ENCODE measurements at places on chromosomes 2 and 18.

- no peak for DNase-seq
- H3K27ac ChIP-seq, result no peak overlapping the region
- H3K27me3 ChIP-seq, result no peaks in the 10 kb centered on the region
- H3K36me3 ChIP-seq, result no peaks in the 10 kb centered on the region
- H3K4me1 ChIP-seq, result no peaks in the 10 kb centered on the region
Measured at GRCh38 chr18:30328839-30329238, 713.7 kb downstream of the DSC3 start.

GRCh38 chr2:108988796-108989713, at the start of gene EDAR:
Gene EDAR (minus strand): TSS chr2:108989220. CDS start chr2:108931014, 58,206 bp downstream.
- peaks cover 28% of the 10 kb centered on the region for H3K27me3 ChIP-seq
- peak; percentile 27 for DNase-seq
- peaks cover 23% of the 10 kb centered on the region for H3K4me1 ChIP-seq
- H3K36me3 ChIP-seq, result no peaks in the 10 kb centered on the region
- peak within 1 kb of the TSS; percentile 56 for H3K27ac ChIP-seq
- peak within 1 kb of the TSS; percentile 81 for H3K4me3 ChIP-seq

DNA sequence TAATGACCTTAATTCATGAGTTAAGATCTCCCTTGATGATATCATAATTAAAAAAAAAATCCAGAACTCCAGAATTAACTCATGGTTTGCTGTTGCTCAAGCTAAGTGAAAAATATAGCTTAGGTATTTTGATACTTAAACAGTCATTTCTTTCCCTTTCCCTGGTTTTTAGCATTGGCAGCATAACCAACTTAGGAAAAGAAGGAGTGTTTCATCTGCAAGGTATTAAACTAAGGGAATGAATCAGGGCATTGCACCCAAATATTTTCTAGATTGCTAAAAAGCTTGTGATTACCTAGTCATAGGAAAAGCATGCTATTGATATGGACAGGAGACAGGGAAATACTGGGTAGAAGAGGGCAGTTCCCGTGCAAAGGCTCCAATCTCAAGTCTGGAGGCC, 207.2 kb downstream of the LRP1B start:
- DNase-seq, result no peak
- no peaks in the 10 kb centered on the region for H3K4me1 ChIP-seq

- H3K4me1 ChIP-seq, result no peaks in the 10 kb centered on the region
- H3K27ac ChIP-seq, result no peak overlapping the region
- no peak overlapping the region for H3K4me3 ChIP-seq
- H3K27me3 ChIP-seq, result peaks cover 16% of the 10 kb centered on the region
- no peaks in the 10 kb centered on the region for H3K36me3 ChIP-seq
Measured at GRCh38 chr18:54743605-54743995, 84.7 kb upstream of the RAB27B start.

- peaks cover 2% of the 10 kb centered on the region for H3K36me3 ChIP-seq
- DNase-seq, result no peak
- peaks cover 3% of the 10 kb centered on the region for H3K4me1 ChIP-seq
- peaks cover 60% of the 10 kb centered on the region for H3K27me3 ChIP-seq
Measured at GRCh38 chr2:219687882-219688559, 60.6 kb downstream of the SLC4A3 start.

GRCh38 chr2:174023591-174024523, 58.7 kb upstream of the SP3 start:
- no peak overlapping the region for H3K4me3 ChIP-seq
- DNase-seq, result no peak
- peaks cover 10% of the 10 kb centered on the region for H3K27me3 ChIP-seq
- no peak overlapping the region for H3K27ac ChIP-seq
- peaks cover 11% of the 10 kb centered on the region for H3K4me1 ChIP-seq
- H3K36me3 ChIP-seq, result no peaks in the 10 kb centered on the region

GRCh38 chr2:199469514-199470360, 12.0 kb upstream of the SATB2 start:
- no peak for DNase-seq
- peak overlapping the region; percentile 73 for H3K4me3 ChIP-seq
- H3K4me1 ChIP-seq, result peaks cover 14% of the 10 kb centered on the region
- peaks cover 89% of the 10 kb centered on the region for H3K27me3 ChIP-seq
- H3K27ac ChIP-seq, result no peak overlapping the region
- H3K36me3 ChIP-seq, result peaks cover 2% of the 10 kb centered on the region

GRCh38 chr18:55214969-55215368, 255.7 kb upstream of the CCDC68 start:
- H3K4me1 ChIP-seq, result no peaks in the 10 kb centered on the region
- H3K27ac ChIP-seq, result no peak overlapping the region
- no peaks in the 10 kb centered on the region for H3K27me3 ChIP-seq
- H3K36me3 ChIP-seq, result peaks cover 2% of the 10 kb centered on the region

DNA sequence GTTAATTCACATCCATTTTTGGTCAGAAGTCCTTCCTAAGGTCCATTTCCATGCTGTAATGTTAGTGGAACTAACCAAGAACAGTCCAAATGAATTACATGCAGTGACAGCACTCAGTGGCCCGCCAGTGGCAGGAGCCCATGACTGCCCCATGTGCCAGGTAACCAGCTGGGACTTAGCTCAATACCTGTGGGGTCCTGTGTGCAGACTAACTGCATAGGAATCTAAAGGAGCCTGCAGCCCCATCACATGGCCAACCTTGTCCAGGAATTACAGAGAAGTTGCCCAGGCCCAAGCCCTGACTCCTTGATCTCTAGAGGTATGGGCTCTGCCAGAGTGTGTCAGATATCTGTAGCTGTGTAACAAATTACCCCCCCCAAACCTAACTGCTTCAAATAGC, 35.4 kb upstream of the GPR17 start:
- H3K4me3 ChIP-seq, result no peak overlapping the region
- peaks cover 47% of the 10 kb centered on the region for H3K27me3 ChIP-seq
- H3K27ac ChIP-seq, result no peak overlapping the region
- DNase-seq, result no peak
- H3K36me3 ChIP-seq, result peaks cover 4% of the 10 kb centered on the region

DNA sequence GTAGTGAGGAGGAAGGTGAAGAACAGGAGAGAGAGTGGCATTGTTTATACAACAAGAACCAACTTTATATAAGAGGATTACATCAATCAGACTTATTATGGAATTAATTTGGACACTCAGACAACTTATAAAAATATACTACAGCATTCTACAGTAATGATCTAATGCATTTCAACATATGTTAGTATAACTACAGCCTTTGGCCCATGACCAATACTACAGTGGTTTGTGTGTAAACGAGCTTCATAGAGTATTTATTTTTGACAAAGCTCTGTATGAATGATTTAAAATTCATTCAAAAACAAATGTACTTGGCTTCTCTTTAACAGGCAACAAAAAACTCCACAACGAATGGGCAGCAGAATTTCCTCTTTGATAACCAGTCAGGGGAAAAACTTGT, 72.8 kb downstream of the ZNF521 start:
- no peaks in the 10 kb centered on the region for H3K27me3 ChIP-seq
- no peaks in the 10 kb centered on the region for H3K36me3 ChIP-seq
- peaks cover 2% of the 10 kb centered on the region for H3K4me1 ChIP-seq
- no peak overlapping the region for H3K27ac ChIP-seq
- no peak for DNase-seq

DNA sequence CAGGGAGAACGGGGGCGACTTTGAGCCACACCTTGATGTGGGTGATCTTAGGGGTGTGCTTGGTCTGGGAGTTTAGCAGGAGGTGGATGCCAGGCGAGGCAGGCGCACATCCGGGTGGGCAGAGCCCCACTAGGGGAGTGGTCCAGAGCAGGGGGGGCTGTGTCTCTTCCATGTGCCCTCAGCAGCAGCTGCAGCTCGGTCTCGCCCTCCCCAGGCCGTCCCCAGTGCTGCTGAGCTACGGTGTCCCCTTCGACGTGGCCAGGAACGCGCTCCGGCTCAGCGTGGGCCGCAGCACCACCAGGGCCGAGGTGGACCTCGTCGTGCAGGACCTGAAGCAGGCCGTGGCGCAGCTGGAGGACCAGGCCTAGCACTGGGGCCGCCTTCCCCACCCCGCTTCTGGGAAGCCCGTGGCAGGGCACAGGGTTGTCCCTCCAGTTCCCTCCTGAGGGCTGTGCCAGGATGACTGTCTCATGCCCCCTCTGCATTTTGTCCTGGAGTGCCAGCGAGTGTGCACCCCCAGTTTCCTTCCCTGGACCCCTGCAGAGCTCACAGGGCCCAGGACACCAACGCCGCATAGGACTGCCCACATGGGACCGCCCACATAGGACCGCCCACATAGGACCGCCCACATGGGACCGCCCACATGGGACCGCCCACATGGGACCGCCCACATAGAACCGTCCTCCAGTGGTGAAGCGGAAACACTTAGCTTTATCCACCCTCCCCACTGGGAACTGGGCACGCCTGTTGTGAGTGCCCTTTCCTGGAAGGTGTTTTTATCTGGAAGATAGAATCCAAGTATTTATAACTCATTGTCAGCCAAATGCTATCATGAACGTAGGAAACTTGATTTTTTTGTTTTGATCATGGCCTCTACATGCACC, 1.9 kb upstream of the ESPNL start:
- H3K36me3 ChIP-seq, result no peaks in the 10 kb centered on the region
- H3K4me1 ChIP-seq, result no peaks in the 10 kb centered on the region
- no peaks in the 10 kb centered on the region for H3K27me3 ChIP-seq

DNA sequence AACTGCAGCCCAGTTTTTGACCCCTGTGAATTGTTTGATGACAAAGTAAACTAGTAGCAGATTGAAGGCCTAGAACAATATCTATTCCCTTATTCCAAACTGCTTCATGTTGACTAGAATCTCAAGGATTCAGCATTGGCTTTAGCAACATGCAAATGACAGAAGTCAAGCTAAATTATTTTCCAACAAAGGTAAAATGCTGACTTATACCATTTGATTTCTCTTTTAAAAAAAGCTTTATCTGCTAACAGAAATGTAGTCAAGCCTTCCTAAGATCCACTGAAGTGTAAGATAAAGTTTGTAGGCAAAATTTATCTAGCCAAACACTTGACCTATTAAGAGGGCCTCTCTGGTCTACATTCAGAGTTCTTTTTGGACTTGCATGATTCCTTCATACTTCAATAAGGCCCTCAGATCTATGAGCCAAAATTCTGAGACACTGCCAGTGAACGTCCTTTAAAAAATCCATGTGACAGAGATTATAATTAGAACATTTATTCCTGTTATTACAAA, 9.5 kb upstream of the CYBRD1 start:
- no peak overlapping the region for H3K4me3 ChIP-seq
- H3K27ac ChIP-seq, result no peak overlapping the region
- peaks cover 8% of the 10 kb centered on the region for H3K27me3 ChIP-seq
- no peaks in the 10 kb centered on the region for H3K36me3 ChIP-seq
- peaks cover 4% of the 10 kb centered on the region for H3K4me1 ChIP-seq

DNA sequence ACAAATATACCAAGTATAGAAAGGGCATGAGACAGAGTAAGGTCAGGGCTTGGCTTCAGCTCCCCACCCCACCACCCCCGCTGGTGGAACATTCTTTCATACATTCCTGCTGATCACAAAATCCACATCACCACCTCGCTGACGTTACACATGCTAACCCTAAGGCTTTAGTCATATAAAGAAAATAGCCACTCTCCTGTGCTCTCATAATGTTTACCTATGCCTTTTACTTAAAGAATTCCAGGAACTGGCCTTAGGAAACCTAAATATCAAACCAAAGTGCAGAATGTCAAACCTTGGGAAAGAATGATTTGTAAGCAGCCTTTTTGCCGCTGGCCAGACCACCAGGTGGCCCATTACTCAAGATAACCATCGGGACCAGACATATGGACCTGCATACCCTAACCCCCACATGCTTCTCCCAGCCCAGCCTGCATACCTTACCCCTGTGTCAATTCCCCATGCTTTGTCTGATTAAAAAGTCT, 136.3 kb upstream of the SLC39A10 start:
- no peaks in the 10 kb centered on the region for H3K27me3 ChIP-seq
- H3K36me3 ChIP-seq, result no peaks in the 10 kb centered on the region
- H3K4me1 ChIP-seq, result peaks cover 11% of the 10 kb centered on the region
- no peak overlapping the region for H3K27ac ChIP-seq

DNA sequence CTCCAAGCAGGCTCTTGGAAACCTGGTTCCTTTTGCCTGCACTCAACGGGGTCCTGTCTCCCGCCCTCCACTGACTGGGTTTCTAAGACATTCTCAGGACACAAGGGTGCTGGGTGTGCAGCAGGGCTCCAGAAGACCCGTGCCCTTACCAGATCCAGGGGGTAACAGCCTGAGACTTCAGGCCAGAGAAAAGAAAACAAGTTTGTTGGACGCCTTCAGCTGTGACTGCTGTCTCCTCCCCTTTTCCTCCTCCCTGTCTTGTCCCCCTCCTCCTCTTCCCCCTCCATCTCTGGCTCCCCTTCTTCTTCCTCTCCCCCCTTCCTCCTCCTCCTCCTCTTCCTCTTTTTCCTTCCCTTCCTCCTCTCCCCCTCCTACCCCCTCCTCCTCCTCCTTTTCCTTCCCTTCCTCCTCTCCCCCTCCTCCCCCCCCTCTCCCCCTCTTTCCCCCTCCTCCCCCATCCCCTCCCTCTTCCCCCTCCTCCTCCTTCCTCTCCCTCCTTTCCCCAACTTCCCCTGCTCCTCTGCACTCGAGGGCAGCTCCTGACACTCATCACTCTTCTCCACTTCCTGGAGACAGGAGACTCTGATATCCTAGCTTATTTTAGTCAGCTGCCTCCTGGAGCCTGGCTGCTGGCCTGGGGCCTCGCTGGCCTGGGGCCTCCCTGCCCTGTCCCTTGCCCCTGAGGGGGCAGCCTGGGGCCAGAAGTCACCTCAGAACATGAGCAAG, 12.4 kb downstream of the ADRA2B start:
- H3K27me3 ChIP-seq, result no peaks in the 10 kb centered on the region
- no peak overlapping the region for H3K4me3 ChIP-seq
- no peaks in the 10 kb centered on the region for H3K4me1 ChIP-seq
- no peaks in the 10 kb centered on the region for H3K36me3 ChIP-seq

DNA sequence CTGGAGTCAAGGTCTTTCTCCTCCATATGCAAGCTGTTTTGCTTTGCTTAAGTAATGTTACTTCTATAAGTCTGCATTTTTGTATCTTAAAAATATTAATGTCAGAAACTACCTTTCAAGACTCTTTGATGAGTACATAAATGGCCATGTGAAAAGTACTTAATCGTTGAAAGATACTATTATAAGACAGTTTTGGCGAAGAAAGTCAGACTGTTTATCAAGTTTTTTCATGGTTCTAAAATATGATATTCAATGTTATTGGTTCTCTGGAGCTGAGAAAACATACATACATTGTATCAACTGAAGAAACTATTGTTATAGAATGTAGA, 25.1 kb downstream of the FBXO48 start:
- no peaks in the 10 kb centered on the region for H3K36me3 ChIP-seq
- no peak for DNase-seq
- peaks cover 12% of the 10 kb centered on the region for H3K4me1 ChIP-seq

GRCh38 chr2:152183401-152184073, 8.0 kb upstream of the STAM2 start:
- no peak overlapping the region for H3K4me3 ChIP-seq
- no peak for DNase-seq
- H3K36me3 ChIP-seq, result no peaks in the 10 kb centered on the region
- peaks cover 6% of the 10 kb centered on the region for H3K4me1 ChIP-seq
- peaks cover 32% of the 10 kb centered on the region for H3K27me3 ChIP-seq
- no peak overlapping the region for H3K27ac ChIP-seq

DNA sequence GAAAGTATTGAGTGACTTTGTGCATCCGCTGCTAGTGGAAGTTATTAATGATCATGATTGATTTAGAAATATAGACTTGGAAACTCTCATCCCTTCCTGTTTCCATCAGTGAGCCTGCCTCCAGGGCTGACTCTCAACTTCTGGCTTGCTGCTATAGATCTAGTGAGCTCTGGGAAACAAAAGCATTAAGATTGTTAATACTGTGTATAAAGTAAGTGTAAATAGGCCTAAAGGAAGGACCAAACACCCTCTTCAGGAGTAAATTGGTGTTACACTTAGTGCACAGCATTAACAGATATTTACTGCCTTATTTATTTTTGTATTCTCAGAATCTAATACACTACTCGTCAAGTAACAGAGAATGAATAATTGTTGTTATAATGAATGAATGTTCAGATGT, 285.6 kb downstream of the THSD7B start:
- no peak overlapping the region for H3K27ac ChIP-seq
- H3K4me1 ChIP-seq, result no peaks in the 10 kb centered on the region
- DNase-seq, result no peak
- H3K36me3 ChIP-seq, result no peaks in the 10 kb centered on the region
- H3K27me3 ChIP-seq, result no peaks in the 10 kb centered on the region
